ENCODE measurements at places on chromosomes 5 and 9.

DNA sequence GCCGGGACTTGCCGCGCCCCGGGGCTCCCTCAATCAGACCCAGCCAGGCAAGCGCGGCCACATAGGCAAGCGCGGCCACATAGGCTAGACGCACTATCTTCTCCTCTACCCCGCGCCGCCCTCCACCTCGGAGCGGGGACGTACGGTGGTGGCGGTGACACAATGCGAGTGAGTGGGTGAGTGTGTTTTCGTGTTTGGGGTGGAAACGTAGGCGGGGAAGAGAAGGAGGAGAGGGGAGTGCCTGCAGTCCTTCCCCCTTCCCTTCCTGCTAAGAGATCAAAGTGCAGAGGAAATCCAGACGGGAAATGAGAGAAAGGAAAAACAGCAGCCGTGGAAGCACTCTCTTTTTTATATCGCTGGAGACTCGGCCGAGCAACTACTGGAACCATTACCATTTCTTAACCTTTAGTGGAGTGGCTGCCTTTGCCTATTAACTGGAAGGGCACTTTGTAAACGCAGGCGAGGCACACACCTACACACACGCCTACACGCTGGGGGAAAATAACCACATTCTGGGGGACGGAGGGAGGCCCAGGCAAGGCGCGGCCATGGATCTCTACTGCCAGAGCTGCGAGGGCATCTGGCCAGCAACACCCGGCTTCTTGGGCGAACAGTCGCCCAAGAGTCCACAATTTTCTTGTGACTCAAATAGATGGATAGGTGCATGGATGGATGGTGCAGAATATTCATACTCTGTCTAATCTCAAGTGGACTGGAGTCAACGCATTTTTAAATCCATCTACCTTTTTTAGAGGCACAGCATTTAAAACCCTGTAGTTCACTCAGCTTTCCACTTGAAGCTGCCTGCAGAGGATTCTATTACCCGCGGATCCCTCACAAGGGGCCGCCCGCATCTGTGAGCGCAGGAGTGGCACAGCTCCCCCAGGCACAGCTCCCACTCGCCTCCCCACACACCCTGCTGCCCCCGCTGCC, 2.1 kb downstream of the EDIL3 start:
- no peak for DNase-seq

DNA sequence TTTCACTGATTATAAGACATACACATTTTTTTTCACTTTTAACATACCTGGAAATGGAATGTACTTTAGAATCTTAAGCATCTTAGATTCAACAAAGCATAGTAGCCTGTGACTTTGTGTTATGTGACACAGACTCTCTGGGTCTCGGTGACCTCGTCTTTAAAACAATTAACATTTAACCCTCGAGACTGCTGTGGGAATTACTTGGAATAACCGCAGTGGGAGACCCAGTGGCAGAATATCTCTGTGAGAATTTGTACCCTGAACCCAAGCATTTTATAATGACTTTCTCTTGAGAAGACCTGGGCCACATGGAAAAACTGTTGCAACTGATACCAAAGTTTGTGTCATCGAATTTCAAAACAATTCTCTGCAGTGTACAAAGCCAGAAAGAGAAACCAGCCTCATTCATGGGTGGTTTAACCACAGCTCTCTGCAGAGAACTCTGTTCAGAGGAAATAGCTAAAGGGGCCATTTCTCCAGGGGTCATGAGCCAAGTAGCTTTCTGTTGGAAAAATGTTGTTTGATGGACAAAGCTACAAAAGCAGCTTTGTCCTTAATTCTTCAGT, 10.0 kb upstream of the RETREG1 start:
- DNase-seq = no peak

- DNase-seq = no peak
Observed at GRCh38 chr9:37971108-37971459, 67.2 kb upstream of the SLC25A51 start.

DNA sequence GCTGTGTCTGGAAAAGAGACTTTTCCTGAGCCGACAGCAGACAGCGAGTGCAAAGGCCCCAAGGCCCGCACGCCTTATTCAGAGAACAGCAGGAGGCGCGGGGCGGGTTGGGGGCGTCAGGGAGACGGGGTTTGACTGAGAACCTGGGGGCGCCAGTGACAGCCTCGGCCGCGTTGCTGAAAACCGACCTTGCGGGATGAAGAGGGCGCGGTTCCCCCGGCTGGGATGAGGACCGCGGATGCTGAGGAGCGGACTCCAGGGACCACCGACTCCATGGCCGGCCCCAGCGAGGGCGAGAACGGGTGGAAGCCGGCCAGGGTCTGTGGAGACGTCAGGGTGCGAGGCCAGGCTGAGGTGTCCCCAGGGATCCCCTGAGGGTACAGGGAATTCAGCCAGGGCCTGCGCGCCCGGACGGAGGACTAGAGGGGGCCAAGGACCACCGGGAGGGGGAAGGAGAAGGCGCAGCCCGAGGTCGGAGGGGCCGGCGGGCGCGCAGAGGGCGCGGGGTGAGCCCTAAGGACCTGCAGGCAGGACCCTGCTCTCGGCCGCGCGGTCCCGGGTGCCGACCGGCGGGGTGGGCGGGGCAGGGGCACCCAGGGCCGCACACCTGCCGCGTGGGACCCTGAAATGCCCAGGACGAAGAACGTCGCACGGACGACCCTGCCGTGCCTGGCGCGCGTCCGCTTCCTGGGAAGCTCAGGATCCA, 837 bp upstream of the AHRR start:
- no peak for DNase-seq

- no peak for DNase-seq
Observed at GRCh38 chr9:38240051-38240450, 152.5 kb upstream of the ALDH1B1 start.

DNA sequence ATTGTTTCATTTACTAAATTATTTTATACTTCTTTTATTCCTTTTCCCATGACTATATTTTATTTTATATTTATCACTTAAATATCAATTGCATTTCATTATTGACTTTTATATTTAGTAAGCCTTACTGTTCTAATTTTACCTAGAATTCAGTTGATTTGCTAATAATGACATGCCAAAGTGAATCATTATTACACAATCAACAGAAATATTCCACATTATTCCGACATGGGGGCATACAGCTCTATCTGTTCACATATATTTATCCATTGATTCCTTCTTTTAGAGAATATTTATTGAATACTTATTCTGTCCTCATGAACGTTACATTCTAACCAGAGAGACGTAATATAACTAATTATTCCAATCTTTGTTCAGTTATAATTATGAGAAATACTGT, 221.8 kb downstream of the DOCK8 start:
- no peak for DNase-seq
